ENCODE measurements at places on chromosomes 16 and 17. TPM values are rescaled to one million over a fixed set of nuclear protein-coding genes. Genes with fewer than 3 reads are reported as not detected.

Gene SLFN13
- 1.4 TPM for total RNA-seq

Gene CEP295NL
- 1.4 TPM for total RNA-seq

Gene DNAI2
- total RNA-seq: 0.92 TPM

Gene TMC8
- total RNA-seq: 0.92 TPM
